Activated T-helper 2 cell treated with anti-CD3 and anti-CD28 coated beads, Interferon-gamma antibody, Interleukin-2, Interleukin-4, amounts not matched to agents 10 μg/mL and 5 μg/mL and 100 μg/mL, durations not matched to agents 14 hours and 24 hours and 36 hours (primary cell): ENCODE measurements at places on chromosomes 7 and 10. TPM values are rescaled to one million over a fixed set of nuclear protein-coding genes. Genes with fewer than 3 reads are reported as not detected.

The PDE6C gene
- not detected in 2 replicates for total RNA-seq

DNA sequence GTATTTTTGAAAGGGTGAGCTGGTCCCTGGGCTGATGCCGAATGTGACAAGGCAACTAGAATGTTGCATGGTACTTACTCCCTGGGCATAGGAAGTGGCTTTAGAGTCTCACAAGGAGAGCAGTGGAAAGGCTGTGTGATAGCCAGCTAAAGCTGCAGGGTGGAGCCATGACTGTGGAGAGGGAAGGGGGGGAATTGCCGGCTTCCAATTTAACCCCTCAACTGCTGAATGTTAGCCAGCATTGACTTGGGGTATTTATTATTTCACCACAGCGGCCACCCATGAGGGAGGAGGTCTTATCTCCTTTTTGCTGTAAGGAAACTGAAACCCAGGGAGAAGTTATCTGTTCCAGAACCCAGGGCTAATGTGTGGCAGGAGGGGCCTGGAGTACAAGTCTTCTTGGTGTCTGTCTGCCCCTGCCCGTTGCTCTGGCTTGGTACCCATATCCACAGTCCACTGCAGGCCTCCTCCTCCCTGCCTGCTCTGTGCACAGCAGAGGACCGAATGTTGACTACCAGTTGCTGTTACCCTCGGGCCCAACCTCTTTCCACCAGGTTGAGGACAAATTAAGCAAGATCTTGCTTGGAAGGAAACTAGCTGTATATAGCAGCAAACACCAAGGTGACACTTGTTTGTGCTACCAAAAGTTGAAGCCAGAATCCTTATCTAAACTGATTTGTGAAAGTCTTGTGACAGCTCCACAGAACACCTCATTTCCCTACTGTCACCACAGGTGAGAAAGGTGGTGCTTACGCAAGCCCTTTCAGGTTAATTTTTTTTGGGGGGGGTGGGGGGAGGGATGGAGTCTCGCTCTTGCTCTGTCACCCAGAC lies 37.6 kb downstream of the WBP1L start:
- H3K27me3 ChIP-seq, result no peaks in the 10 kb centered on the region
- H3K36me3 ChIP-seq, result peaks cover 24% of the 10 kb centered on the region
- no peak overlapping the region for H3K4me3 ChIP-seq
- no peak for DNase-seq

The GNAT3 gene
- not detected in 2 replicates for total RNA-seq

DNA sequence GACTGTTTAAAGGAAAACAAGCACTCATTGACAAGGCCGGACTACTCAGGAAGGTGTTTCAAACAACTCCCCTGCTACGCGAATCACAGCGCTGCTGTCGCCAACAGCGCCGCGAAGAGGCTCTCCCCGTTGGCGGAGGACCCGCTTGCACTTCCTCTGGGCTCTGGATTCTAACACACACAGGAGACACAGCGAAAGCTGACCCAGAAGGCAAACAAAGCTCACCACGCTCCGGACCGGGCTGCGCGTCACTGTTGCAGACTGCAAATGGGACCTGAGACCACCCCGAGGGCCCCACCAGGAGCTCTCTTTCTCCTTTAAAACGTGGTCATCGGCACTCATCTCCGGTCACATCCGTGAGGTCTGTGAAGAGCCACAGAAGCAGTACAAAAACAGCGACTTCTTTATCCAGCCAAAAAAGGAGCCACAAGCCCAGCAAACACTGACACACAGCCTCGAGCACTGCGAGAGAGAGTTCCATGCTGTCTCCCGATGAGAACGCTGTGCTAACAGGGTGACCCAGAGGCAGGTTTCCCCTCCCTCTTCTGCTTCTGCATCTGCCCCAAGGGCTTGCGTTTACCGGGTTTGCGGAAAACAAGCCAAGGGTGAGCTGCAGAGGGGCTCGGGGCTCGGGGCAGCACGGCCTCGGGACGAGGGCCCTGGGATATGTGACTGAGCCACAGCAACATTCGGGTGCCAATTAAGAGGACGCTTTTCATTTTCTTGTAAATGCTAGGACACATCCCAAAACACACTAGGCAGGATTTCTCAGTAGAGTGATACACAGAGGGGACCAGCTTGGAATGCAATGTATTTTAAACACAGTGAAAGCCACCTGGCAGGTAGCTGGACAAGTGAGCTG lies 41.3 kb downstream of the AMZ1 start:
- no peak overlapping the region for H3K4me3 ChIP-seq
- H3K36me3 ChIP-seq, result peaks cover 51% of the 10 kb centered on the region
- DNase-seq, result no peak
- no peak overlapping the region for H3K27ac ChIP-seq
- no peaks in the 10 kb centered on the region for H3K27me3 ChIP-seq

The TMEM178B gene
- total RNA-seq, result 0.30 and 0.41 TPM in 2 replicates

The PAPOLB gene
- total RNA-seq, result not detected in 2 replicates

GRCh38 chr7:98323597-98324322 lies 42.3 kb downstream of the BRI3 start:
- no peak for DNase-seq
- H3K36me3 ChIP-seq, result no peaks in the 10 kb centered on the region
- no peaks in the 10 kb centered on the region for H3K27me3 ChIP-seq
- no peak overlapping the region for H3K27ac ChIP-seq
- no peak overlapping the region for H3K4me3 ChIP-seq

- H3K27me3 ChIP-seq, result peaks cover 27% of the 10 kb centered on the region
- no peak overlapping the region for H3K27ac ChIP-seq
- H3K36me3 ChIP-seq, result no peaks in the 10 kb centered on the region
- H3K4me1 ChIP-seq, result no peaks in the 10 kb centered on the region
Measured at GRCh38 chr7:150778738-150779301, 21.3 kb downstream of the TMEM176B start.

- no peaks in the 10 kb centered on the region for H3K27me3 ChIP-seq
- no peak for DNase-seq
- no peaks in the 10 kb centered on the region for H3K36me3 ChIP-seq
- H3K27ac ChIP-seq, result no peak overlapping the region
- H3K4me1 ChIP-seq, result no peaks in the 10 kb centered on the region
Measured at GRCh38 chr7:123283373-123283772, 83.6 kb upstream of the SLC13A1 start.

GRCh38 chr10:82814635-82815034 lies 939.6 kb downstream of the NRG3 start:
- no peak for DNase-seq
- no peaks in the 10 kb centered on the region for H3K4me1 ChIP-seq
- H3K27me3 ChIP-seq, result no peaks in the 10 kb centered on the region
- no peak overlapping the region for H3K4me3 ChIP-seq
- no peak overlapping the region for H3K27ac ChIP-seq
- no peaks in the 10 kb centered on the region for H3K36me3 ChIP-seq

DNA sequence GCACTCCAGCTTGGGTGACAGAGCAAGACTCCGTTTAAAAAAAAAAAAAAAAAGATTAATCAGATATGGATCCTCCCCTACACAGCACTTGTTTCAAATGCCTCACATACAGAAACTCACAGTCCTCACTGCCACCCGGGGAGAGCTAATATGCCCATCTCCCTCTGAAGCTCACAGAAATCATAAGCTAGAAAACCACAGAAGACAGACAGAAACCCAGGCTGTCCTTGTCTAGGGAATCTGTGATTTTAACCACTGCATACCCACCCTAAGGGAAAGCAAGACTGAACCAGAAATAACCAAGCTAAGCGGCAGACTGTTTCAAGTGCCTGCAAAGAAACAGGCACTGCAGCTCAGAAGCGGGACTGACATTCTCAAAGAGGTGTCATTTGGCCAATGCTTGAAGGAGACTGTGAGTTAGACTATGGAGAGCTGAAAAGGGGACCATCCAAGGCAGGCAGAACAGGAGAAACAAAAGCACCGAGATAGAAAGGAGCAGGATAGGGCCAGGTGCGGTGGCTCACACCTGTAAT lies 37.6 kb downstream of the SLC37A3 start:
- no peaks in the 10 kb centered on the region for H3K27me3 ChIP-seq
- peak overlapping the region; percentile 97 for H3K27ac ChIP-seq
- DNase-seq, result peak; percentile 16
- H3K36me3 ChIP-seq, result peaks cover 64% of the 10 kb centered on the region
- peaks cover 34% of the 10 kb centered on the region for H3K4me1 ChIP-seq
- peak overlapping the region; percentile 54 for H3K4me3 ChIP-seq

GRCh38 chr7:87474533-87475358 lies 734 bp downstream of the ABCB4 start:
- no peak overlapping the region for H3K27ac ChIP-seq
- peak overlapping the region; percentile 7 for H3K4me3 ChIP-seq
- H3K4me1 ChIP-seq, result peaks cover 4% of the 10 kb centered on the region
- peaks cover 42% of the 10 kb centered on the region for H3K27me3 ChIP-seq

The RNF32 gene
- total RNA-seq, result 2.9 and 3.4 TPM in 2 replicates

DNA sequence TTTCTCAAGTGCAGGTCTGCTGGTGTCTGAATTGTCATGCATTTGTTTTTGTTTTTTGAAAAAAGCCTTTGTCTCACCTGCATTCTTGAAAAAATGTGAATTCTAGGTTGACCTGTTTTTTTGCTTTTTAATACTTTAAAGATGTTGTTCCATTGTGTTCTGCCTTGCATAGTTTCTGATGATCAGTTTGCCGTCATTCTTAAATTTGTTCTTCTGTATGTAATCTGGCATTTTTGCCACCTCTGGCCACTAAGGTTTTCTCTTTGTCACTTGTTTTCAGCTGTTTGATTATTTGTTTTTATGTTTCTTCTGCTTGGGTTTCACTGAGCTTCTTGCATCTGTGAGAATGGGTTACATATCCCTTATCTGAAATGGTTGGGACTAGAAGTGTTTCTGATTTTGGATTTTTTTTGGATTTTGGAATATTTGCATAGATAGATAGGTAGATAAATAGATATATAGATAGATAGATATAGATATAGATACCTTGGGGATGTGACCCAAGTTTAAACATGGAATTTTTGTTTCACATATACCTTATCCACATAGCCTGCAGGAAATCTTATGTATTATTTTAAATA lies 16.5 kb downstream of the MGMT start:
- no peaks in the 10 kb centered on the region for H3K27me3 ChIP-seq
- no peaks in the 10 kb centered on the region for H3K4me1 ChIP-seq
- no peak for DNase-seq
- no peak overlapping the region for H3K4me3 ChIP-seq

DNA sequence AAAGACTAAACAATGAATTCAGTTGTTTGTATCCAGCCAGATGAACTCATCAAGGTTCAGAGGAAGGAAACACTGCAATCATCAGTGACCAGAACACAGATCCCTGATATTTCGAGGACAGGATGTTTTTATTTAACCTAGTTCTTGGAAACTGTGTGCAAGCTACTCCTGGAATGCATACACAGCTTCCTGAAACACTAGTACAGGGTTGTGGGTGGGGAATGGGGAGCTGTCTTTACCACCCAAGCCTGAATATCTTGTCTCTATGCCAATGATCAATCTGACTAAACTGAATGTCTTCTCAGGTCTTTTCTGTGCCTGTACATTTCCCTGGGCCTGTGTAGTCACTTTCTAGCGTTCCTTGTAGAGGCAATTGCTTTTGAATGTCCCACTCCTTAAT lies 374.6 kb downstream of the CALN1 start:
- H3K4me1 ChIP-seq, result no peaks in the 10 kb centered on the region
- no peak for DNase-seq
- no peaks in the 10 kb centered on the region for H3K36me3 ChIP-seq
- no peak overlapping the region for H3K4me3 ChIP-seq
- no peak overlapping the region for H3K27ac ChIP-seq
- H3K27me3 ChIP-seq, result no peaks in the 10 kb centered on the region

GRCh38 chr10:119116326-119116951 lies 12.5 kb downstream of the DENND10 start:
- no peak overlapping the region for H3K4me3 ChIP-seq
- peaks cover 16% of the 10 kb centered on the region for H3K4me1 ChIP-seq
- H3K27me3 ChIP-seq, result no peaks in the 10 kb centered on the region
- H3K36me3 ChIP-seq, result peaks cover 64% of the 10 kb centered on the region
- no peak overlapping the region for H3K27ac ChIP-seq
- no peak for DNase-seq

GRCh38 chr7:22559829-22560489 lies 60.0 kb upstream of the STEAP1B start:
- peaks cover 18% of the 10 kb centered on the region for H3K27me3 ChIP-seq
- no peaks in the 10 kb centered on the region for H3K36me3 ChIP-seq
- peak; percentile 62 for DNase-seq
- H3K4me1 ChIP-seq, result peaks cover 44% of the 10 kb centered on the region
